ENCODE measurements at places on chromosomes 6 and 20. TPM values are rescaled to one million over a fixed set of nuclear protein-coding genes. Genes with fewer than 3 reads are reported as not detected.

ZC3H12D gene
- 0.71 TPM for total RNA-seq

TBXT gene
- total RNA-seq: not detected

CFAP206 gene
- 0.14 TPM for total RNA-seq

NOTCH4 gene
- 5.4 TPM for total RNA-seq

MYH7B gene
- 0.54 TPM for total RNA-seq

GSTA2 gene
- not detected for total RNA-seq

IL17F gene
- not detected for total RNA-seq

CCHCR1 gene
- total RNA-seq: 11.8 TPM

CD83 gene
- 1.6 TPM for total RNA-seq

BMP2 gene
- total RNA-seq: 2.9 TPM

SLC17A1 gene
- total RNA-seq: not detected

SSTR4 gene
- not detected for total RNA-seq

- peak; percentile 53 for DNase-seq
Observed at GRCh38 chr6:169972101-169972651, 220.8 kb downstream of the ERMARD start.

- no peak for DNase-seq
Observed at GRCh38 chr6:108578595-108579327, 18.0 kb downstream of the FOXO3 start.

GRCh38 chr6:137332637-137333280 is 113.6 kb upstream of the IFNGR1 start:
- DNase-seq: no peak

GRCh38 chr6:75493400-75494064 is at the start of gene FILIP1:
TSS of gene FILIP1 (minus strand) at chr6:75493800. CDS start at chr6:75414972, 78,828 bp downstream.
- peak; percentile 87 for DNase-seq

DNA sequence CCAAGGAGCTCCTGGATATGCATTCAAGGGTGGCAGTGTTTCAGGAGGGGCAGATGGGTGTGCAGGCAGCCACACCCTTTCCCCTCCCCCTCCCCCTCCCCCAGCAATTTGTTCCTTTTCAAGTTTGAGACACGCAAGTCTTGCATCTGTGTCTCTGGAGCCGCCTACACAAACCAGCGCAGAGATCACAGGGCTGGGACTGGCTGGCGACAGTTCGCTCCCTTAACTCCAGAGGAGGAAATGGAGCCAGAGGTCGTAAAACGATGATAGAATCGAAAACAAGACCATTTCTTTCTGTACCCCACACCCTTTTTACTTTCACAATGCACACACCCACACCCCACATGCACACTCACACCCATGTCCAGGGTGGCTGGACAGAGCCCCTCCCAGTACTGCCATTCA is 163.1 kb downstream of the LY86 start:
- peak; percentile 79 for DNase-seq

- DNase-seq: no peak
Observed at GRCh38 chr6:138044972-138045371, 62.2 kb downstream of the PERP start.

DNA sequence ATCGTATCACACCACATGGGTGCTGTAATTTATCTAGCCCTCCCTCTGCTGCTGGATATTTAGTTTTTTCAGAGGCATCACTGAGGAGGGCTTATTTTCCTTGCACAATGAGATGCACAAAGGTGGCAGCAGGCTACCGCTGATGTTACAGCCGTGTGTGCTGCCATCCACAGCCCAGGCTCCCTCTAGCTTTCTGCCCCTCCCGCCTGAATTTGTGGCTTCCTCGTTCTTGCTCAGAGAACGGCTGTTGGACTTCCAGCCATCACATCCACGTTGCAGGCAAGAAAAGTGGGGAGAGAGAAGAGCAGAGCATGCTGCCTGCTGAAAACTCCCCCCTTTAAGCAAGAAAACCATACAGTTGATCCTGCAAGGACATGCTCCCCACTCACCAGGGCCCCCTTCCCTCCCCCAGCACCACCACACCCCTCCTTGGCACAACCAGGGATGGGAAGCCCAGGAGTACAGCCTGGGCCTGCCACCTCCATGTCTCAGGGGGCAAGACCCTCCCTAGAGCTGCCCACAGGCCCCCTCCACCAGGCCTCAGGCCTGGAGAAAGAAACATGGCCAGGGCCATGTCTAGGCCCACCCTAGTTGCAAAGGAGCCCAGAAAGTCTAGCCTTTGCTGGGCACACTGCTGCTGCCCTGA is 102.6 kb downstream of the MRPL14 start:
- peak; percentile 54 for DNase-seq

- DNase-seq: no peak
Observed at GRCh38 chr6:149044528-149044927, 273.0 kb upstream of the TAB2 start.

DNA sequence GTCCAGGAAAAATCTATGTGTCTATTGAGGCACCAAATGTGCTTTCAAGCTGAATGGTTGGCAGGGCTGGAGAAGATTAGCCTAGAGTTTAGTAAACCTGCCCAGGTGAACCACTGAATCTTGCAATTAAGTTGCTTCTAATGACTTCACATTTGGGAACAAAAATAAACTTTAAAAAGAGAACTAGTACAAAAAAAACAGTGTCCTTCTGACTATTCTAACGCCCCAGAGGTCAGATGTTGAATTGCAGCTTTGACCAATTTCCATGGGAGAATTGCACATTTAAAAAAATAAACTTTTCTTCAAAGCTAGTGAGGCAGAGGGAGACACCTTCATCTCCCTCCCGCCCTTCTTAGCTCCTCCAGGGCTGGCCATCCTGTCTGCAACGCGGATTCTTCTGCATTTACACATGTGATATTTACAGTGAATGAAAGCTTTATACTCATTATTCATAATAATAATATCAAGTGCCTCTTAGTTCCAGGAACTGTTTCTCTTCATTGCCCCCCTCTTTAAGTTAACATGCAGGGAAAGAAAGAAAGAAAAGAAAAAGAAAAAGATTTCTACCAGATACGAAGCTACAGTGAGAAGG is 270.2 kb downstream of the SMOC2 start:
- DNase-seq: no peak

- DNase-seq: peak; percentile 64
Observed at GRCh38 chr6:116616737-116617053, 416 bp downstream of the RSPH4A start.

DNA sequence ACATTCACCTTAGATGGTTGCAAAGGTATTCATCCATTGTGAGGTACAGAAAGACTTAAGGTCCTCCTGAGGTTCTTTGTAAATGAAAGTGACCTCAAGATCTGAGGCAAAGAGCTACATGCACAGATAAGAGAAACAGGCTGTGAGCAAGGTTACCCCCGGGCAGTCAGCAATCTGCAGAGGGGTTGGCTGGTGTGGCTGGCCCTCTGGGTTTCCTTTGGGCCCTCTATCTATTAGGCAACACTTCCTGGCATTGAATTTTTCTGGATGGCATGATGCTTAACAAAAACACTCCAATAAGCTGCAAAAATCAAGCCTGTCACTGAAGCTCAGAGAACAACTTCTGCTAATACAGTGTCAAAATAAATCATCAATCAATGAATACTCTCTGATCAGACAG is 48.9 kb upstream of the RALGAPA2 start:
- no peak for DNase-seq

GRCh38 chr6:44178424-44179071 is 19.9 kb downstream of the CAPN11 start:
- no peak for DNase-seq

DNA sequence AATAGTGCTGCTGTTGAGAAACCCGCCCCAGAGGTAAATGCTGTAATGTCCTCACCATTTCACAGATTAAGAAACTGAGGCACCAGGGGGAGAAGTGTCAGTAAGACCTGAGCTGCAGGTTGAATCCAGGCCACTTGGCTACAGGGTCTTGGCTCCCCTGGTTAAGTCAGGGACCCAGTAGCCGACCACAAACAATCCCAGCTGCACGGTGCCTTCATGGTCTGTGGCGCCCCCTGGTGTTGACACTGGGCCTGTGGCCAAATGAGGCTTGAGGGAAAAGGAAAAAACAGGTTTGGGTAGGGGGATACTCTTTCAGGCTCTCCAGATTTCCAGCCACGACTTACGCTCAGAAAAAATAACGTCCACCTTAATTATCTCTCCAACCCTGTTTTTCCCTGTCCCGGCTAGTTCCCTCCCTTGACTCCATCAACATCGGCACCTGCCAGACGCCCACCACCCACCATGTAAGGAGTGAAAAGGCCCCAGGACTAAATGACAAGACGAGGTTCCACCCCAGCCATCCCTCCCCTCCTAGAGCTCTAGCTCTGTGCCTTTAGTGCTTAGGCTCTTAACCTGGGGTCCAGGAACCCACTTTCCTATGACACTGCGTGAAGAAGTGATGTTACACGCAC is 47.7 kb upstream of the POLR1H start:
- no peak for DNase-seq

- DNase-seq: no peak
Observed at GRCh38 chr20:34246126-34246626, 5.0 kb downstream of the ASIP start.

DNA sequence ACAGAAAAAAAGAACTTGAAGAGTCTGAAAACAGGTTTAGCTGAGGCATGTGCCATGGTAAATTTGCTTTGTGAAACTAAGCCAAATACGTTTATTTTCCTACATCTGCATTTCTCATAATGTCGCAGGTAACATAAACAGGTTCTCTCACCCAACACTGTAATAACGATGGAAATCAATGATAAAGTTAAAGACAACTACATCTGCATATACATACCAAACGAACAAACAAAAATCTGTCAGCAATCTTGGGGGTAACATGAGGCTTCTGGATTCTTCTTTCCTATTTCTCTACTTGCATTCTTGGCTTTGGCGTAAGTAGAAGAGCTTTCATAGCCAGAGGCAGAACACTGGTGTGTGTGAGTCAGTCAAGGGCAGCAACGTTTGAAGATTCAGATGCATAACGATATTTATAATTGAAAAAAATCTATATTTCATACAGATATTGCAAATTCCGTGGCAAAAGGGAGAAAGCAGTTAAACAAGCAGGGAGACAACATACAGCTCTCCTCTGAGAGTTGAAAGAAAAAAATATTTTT is 195.1 kb downstream of the EDN1 start:
- DNase-seq: no peak

GRCh38 chr6:16684896-16685554 is 76.2 kb downstream of the ATXN1 start:
- DNase-seq: no peak

DNA sequence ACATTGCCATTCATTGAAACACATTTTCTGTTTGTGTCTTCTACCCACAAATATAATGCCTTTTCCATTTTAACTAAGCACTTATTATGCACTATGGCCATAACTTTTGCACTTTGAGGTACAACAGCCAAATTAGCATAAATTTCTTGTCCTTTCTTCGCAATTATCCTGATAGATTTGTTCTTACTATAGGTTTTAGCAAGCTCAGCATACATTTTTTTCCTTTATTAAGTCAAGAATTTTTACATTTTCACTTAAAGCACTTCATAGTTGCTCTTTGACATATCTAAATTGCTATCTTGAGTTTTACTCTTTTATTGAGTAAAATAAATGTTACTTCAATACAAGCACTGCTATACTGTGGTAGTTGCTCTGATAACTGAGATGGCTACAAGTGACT is 5.8 kb downstream of the DEFB114 start:
- no peak for DNase-seq

DNA sequence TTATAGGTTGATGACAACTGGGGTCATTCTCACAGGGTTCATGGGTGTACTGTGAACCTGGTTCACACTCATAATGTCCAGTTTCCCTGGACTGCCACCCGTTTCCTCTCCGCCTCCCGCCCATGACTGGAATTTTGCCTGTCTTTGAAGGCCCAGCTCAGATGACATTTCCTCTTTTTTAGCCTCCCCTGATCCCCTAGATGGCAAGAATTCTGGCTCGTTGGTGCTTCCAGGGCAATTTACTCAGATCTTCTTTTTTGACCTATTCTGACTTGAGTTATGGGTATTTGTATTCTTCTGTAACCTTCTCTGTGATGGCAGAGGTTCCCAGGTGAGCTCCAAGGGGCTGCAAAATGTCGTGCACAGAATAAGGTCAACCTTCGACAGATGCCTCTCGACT is 5.7 kb upstream of the CITED2 start:
- DNase-seq: no peak

DNA sequence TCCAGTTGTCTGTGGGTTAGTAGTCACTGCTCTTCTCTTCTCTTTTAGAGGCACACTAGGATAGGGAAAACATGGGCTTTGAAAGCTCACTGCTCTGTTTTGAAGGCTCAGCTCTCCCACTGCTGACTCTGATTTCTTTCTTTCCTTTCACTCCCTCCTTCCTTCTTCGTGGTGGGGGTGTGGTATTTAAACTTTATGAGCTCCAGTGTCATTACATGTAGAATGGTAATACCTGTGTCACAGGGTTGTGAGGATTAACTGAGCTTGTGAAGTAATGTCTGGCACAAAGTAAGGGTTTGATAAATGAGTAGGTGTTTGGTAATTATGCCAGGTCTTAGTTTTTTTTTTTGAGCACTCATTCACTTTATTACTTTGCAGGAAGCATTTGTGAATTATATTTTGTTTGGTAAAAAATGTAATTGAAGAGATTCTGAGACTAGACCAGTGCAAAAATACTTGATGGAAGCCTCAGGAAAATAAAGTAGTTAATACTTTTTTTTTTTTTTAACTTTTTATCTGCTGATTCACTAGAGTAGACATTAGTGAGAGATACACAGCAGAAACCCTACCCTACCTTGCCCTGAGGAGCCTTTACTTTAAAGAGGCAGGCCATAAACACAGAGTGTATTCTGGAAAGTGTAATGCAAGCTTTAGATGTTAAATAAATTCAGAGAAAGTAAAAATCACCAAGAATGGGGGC is 17.3 kb downstream of the SMAP1 start:
- DNase-seq: no peak

DNA sequence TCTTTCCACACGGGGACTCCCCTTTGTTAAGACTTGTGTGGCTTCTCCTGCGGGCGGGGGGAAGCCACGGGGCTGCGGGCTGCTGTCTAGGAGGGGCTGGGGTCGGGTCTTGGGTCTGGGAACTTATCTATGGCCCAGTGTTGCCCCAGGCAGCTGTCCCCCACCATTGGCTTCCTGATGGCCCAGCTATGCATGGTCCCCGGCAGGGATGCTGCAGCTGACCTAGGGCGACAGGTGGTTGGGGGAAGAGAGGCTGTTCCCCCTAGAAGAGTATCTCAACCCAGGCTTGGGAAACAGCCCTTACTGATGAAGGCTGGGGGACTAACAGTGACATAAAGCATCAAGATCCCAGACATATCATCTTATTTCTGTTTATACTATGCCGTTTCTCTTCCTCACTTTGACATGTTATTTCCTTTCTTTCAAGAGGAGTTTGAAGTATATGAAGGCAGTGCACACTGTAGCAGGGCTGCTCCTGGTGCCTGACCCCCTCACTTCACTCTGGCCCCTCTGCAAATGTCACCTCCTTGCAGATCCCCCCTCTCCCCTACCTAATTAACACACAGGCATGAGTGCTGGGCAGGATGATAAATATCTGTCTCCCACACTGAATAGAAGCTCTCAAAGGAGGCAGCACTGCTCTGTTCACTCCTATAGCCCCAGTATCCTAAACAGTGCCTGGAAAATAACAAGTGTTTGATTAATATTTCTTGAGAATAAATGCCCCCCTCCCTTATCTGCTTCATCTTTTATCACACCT is 87.0 kb downstream of the HIVEP2 start:
- DNase-seq: no peak

Data from sigmoid colon (tissue), 7 donors.